Memory B cell (primary cell): ENCODE measurements at places on chromosomes 16 and 17.

DNA sequence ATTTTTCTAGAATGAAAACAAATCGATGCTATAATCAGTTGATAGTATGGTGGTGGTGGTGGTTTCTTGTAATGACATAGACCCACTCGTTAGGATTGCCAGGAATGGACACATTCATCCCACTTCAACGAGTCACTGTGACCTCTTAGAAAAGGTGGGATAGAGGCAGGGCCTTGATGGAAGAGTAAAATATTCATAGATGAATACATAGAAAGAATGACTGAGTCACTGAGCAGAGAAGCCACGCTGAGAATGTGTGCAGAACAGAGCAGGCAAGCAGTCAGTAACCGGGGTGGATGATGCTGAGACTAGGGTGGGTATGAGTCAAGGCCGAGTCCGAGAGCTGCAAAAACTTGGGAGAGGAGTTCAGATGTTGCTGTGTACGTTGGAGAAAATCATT is 129.9 kb downstream of the PITPNC1 start:
- no peak for DNase-seq

- no peak for DNase-seq
Observed at GRCh38 chr16:23401139-23401538, 51.9 kb downstream of the COG7 start.

GRCh38 chr16:48378276-48378675 is 6.9 kb downstream of the SIAH1 start:
- no peak for DNase-seq

DNA sequence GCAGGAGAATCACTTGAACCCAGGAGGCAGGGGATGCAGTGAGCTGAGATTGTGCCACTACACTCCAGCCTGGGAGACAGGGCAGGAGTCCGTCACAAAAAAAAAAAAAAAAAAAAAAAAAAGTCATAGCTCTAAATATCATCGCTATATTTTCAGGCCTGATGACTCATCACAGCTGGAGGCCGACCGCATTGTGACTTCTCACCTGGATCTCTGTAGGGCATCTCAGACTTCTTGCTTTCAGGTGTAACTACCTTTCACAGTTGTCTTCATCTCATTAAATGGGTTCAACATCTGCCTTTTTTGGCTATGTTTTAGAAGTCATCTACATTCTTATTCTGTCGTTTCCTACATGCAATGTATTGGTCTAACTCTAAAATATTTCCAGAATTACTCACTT is 353.1 kb upstream of the MON1B start:
- no peak for DNase-seq

DNA sequence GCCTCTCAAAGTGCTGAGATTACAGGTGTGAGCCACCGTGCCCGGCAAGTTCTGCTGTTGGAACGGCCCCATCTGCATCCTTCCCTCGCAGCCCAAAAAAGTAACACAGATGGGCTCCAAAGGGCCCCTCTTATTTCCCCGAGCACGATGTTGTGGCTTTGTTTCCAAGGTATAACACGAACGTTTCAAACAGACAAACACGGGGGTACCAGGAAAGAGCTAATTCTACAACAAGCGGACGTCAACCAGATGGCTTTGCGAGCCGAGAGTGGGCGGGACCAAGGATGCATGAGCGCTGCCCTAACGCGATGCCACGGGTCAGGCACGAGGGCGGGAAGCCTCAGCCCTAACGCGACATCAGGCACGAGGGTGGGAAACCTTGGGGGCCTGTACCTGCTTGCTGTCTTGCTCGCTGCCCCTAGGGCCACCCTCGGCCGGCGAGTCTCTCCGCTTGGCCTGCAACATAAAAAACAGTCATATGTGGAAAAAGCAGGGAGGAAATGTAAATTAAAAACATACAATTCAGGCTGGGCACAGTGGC is 24.2 kb downstream of the UNKL start:
- DNase-seq: no peak

DNA sequence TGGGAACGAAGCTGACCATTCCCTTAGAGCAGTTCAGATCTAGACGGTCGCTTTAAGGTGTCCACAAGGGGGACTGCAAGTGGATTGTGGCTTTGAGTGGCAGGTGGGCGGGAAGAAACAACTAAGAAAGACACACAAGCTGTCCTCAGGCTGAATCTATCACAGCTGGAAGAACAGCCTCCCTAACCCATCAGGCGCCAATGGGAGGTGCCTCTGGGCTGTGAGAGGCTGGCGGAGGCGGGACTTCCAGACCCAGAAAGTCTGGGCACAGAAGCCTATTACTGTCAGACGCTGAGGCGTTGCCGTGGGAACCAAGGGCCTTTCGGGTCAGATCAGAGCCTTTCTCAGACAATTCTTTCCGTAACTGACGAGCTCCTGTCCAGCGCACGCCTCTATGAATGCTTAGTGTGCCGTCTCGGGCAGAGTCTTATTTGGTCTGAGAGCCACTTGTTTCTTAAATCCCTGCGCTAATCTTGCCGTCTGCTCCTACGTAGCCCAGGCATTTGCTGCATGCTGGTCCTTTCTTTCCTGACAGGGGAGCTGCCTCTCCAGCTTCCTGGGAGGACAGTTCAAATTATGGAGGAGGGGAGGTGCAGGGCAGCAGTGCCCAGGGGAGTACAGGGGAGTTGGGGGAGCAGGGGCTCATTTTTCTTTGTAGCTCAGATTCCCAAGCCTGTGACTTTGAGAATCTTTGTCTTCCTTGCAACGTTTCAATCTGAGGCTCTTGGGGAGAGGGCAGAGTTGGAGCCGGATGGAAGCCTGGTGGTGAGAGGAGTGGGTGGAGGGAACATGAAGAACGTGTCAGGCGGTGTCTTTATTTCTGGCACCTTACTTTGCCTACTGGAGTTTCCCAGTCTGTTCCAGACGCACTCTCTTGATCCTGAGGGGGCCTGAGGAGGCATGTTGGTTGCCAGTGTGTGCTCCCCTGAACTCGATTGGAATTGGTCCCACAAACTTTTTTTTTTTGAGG is 618.7 kb downstream of the KCNJ18 start:
- DNase-seq: no peak

GRCh38 chr17:72518753-72519597 is 398.2 kb downstream of the SOX9 start:
- DNase-seq: no peak

DNA sequence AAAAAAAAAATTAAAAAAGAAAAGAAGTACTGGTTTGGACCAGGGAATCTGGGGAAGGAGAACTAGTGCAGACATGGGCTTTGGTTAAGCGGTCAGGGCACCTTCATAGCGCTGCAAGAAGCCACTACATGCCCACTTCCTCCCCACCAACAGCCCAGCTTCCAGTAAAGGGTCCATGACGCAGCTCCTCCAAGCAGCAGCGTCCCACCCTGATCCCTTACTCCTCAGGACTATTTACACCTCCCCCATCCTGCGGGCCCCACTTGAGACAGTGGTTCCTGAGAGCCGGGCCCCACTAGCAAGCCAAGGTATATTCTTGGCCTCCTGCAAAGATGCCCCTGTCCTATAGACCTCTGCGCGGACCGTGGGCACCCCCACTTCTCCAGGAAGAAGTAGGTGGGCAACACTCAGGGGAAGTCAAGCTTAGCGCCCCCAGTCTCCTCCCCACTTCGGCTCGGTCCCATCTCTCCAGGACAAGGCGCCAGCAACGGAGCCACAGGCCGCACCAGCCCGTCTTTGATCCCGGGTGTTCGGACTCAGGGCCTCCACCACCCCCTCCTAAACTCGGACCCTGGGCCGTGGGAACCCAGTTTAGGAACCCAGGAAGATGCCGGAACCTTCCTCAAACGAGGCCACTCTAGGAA is 913 bp upstream of the PRR14 start:
- no peak for DNase-seq

DNA sequence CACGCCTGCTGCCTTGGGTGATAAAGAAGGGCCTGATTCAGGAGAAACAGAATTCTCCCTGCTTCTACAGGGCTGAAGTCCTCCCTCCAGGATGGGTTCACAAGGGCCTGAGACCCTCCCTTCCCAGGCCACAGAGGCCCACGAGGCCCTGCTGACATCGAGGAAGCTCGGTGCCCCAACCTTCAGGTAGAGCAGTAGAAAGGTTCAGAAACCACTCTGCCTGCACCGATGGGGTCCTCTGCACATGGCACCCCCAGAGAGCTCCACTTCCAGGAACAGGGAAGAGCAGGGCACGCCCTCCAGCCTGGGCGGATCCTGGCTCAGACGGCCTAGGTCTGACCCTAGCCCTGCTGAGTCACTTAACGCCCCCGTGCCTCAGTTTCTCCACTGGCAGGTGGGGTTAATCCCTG is 773 bp downstream of the CENPX start:
- DNase-seq: no peak

DNA sequence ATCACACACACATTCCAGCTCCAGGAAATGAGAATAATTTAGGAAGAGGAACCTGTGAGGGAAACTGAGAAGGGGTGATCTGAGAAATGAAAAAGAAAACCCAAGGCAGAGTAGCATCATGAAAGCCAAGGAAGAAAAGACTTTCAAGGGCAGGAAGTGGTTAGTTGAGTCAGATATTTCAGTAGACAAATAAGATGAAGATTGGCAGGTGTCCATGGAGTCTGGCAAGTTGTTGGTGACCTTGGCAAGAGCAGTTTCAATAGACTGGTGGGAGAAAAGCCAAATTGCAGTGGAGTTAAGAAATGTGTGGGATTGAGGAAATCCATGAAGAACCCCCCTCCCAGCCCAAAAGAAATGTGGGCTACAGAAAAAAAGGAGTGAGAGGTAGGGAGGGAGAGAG is 10.7 kb downstream of the GNAO1 start:
- no peak for DNase-seq

- no peak for DNase-seq
Observed at GRCh38 chr17:2124391-2124790, 69.5 kb downstream of the HIC1 start.

GRCh38 chr16:66386629-66387622 is 20.4 kb downstream of the CDH5 start:
- no peak for DNase-seq

DNA sequence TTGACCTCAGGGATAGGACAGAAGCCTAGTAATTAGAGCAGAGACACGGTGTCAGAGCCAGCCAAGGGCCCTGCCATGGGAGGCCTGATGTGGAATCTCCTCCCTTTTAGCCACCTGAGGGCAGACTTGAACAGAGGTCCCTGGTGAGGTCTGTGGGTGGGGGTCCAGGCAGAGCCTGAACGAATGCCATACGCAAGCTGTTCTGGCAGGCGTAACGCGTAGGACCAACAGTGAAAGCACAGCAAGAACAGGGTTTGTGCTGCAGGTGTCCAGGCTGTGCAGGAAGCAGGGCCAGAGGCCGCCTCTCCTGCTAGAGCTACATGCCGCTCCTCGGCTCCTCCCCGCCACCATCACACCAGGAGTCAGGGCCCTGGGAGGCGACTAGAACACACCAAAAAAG is 81.9 kb upstream of the TBX2 start:
- no peak for DNase-seq

- no peak for DNase-seq
Observed at GRCh38 chr16:75011634-75012307, 12.9 kb downstream of the ZNRF1 start.
